ENCODE measurements at places on chromosomes 7 and 10.

DNA sequence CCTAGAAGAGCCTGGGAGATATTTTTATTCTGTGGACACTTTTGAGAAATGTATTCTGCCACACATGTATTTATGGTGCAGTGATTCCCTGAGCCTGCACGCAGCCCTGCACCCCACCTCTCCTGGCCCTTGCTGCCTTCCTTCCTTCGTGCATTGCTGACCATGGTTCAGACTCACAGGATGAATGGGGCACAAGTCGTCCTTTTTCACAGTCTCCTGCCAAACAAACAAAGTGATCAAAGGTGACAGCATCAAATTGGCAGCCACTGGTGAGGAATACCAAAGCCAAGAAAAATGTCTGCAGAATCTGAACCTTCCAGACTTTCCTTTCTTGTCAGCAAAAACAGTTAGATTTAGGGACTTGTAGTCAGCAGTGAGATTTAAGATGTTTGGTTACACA lies 215.0 kb downstream of the ACTR3B start:
- no peak for DNase-seq

DNA sequence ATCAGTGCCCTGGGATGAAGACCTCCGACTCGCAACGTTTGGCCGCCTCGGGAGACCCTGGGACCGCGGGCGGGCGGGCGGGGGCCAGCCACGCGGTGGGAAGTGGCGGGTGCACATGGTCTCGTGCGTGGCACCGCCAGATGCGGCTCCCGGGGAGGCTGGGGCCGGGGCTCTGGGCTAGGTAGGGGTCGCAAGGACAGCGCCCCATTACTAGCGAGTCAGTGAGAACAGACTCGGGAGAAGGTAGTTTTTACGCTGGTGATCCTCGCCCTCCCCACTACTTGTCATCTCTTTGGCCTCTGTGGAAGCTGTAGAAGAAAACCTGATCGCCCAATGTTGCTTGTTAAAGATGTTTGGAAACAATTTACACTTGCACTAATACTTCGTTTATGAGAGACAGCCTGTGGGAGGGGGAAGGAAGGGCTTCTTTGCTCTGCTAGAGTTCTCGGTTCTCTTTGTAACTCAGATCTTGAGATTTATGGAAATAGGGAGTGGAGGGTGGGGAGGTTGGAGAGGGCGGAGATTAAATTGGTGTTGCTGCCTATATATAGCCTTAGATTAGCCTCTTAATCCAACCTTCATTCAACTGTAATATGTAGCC lies 591 bp downstream of the BZW2 start:
- no peak for DNase-seq

DNA sequence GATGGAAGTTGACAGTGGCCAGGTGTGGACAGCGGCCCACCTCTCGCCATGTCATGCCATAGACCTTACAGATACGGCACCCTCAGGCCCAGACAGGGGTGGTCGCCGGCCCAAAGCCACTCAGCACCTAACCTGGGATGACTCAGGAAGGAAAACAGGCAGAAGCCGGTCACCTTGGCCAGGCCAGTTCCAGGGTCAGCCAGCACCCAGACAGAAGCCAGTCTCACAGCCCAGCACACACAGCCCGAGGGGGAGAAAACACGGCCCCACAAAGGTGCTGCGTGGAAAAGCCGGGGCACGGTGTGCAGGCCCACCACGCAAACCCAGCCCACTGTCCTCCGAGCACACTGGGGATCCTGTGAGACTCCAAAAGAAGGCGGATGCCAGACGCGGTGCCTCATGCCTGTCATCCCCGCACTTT lies 95.2 kb upstream of the DNAAF5 start:
- DNase-seq, result no peak

DNA sequence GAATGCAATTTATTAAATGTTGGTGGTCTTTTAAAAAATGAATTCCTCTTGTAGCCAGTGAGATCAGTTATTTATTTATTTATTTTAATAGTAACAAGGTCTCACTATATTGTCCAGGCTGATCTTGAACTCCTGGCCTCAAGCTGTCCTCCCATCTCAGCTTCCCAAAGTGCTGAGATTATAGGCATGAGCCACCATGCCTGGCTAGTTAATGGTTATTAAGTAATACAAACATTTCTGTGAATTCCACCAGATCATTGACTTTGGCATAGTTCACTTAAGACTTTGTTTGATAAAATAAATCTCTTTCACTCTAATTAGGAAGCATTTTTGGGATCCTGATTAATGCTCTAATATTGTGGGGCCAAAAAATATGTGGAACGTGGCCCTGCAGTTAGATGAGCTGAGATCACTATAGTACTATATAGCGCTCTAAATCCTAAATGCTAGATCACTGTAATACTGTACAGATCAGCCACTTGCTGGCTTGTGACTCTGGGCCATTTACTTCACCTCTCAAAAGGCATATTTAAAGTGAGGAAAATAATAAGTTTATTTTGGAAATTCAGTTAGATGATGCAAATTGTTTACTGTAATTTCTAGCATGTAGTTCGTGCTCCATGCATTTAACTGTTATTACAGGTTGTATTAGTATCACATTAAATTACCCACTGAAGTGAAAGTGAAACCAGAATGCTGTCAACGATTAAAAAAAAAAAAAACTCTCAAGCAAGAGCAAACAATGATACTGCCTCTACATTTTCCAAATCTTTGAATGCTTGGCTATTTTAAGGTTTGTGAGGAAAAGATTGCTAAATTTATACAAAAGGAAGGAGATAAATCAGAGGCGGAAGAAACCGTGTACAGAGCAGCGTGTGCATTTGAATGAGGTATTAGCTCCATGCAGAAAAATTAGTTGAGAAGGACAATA lies 15.9 kb upstream of the FAS start:
- DNase-seq, result no peak

GRCh38 chr7:112495810-112496462 lies 15.1 kb downstream of the LSMEM1 start:
- DNase-seq, result no peak

- DNase-seq, result no peak
These were observed 65.6 kb downstream of the WIPF3 start for GRCh38 chr7:29871787-29872398.

DNA sequence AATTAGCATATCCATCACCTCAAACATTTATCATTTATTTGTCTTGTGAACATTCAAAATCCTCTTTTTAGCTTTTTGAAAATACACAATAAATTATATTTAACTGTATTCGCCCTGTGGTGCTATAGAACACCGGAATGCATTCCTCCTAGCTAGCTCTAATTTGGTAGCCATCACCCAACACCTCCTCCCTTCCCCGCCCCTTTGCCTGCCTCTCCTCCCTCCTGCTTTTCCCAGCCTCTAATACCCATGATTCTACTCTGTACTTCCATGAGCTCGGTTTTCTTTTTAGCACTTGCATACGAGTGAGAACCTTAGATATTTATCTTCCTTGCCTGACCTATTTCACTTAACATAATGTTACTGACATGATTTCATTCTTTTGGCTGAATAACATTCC lies 80.1 kb downstream of the ANKRD26 start:
- DNase-seq, result no peak

- DNase-seq, result no peak
These were observed 167.0 kb downstream of the ARID5B start for GRCh38 chr10:62068464-62068863.

DNA sequence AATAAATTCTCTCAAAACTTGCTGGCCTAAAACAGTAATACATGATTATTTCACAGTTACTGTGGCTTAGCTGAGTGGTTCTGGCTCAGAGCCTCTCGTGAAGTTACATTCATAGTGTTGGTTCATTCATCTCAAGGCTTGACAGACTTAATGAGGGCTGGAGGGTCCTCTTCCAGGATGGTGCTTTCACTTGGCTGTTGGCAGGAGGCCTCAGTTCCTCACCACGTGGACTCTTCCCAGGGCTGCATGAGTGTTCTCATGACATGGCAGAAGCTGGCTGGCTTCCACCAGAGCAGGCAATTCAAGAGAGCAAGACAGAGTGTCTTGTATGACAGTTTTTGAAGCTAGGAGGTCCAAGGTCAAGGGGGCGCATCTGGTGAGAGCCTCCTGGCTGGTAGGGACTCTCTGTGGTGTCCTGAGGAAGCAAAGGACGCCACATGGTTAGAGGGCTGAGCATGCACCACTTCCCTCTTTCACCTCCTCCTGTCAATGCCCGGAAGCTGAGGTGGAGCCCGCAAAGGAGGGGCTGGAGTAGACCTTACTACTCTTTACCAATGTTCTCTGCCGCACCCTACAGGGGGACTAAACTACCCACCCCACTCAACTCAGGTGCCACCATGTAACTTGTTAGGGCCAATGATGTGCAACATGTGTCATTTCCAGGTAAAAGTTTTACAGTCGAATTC lies 58.2 kb upstream of the YAE1 start:
- no peak for DNase-seq

GRCh38 chr10:88670497-88670896 lies 6.3 kb downstream of the LIPF start:
- DNase-seq, result no peak

- no peak for DNase-seq
These were observed 2.9 kb downstream of the PPP1R3A start for GRCh38 chr7:113915956-113916355.

DNA sequence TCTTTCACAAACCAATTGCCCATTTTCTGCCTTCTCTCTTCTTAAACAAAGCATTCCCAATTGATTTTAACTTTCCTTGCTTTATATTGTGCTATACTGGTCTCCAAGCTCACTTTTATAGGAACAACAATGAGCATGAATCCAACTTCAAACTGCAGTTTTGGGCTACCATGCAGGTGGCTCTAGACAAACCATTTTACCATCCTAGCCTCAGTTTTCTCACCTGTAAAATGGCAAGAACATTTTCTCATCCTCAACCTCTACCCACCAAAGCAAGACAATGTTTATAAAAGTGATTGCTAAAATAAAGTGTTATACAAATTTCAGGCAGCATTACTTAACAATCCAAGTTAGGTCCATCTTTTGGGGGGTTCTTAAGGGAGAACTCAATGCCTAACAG lies 66.8 kb upstream of the ASAH2 start:
- DNase-seq, result no peak

DNA sequence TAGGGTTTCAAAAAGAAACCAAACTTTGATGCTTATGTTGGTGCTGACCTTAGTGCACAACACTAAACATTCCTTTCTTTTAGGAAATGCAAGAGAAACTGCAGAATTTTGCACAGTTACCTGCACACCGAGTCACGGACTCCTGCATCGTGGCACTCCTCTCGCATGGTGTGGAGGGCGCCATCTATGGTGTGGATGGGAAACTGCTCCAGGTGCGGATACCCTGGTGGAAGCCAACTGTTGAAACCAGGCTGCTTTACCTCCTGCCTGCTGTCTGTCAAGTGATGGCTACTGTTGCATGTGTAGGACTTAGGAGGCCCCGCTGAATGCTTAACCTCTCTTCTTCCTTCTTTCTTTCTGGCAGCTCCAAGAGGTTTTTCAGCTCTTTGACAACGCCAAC lies 11.7 kb downstream of the CASP2 start:
- DNase-seq, result peak; percentile 65

DNA sequence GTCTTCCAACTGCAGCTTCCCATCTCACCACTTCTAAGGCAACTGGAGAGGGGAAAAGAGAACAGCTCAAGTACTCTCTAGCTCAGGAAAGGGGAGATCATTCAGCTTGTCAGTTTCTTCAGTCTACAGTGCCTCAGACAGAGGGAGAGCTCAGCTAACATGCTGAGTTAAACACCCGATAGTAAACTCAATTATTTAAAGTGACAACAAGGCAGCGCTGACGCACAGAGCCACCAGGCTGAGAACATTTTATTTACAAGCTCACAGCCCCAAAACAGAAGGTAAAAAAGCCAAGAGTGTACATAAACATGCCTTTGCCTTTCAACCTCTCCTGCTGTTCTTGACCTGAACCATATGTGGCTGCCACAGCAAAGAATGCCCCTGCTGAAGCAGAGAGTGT lies 10.1 kb upstream of the CUZD1 start:
- no peak for DNase-seq

- DNase-seq, result no peak
These were observed 4.3 kb downstream of the YWHAG start for GRCh38 chr7:76354516-76354915.

- peak; percentile 36 for DNase-seq
These were observed 733 bp upstream of the ARL5B start for GRCh38 chr10:18658271-18659124.

GRCh38 chr7:105743351-105744090 lies 132.9 kb downstream of the ATXN7L1 start:
- DNase-seq, result no peak

- DNase-seq, result no peak
These were observed 14.6 kb upstream of the ZEB1 start for GRCh38 chr10:31304291-31304970.

- no peak for DNase-seq
These were observed 7.4 kb upstream of the DNAJB6 start for GRCh38 chr7:157329447-157329846.

- DNase-seq, result no peak
These were observed 17.5 kb upstream of the TRUB1 start for GRCh38 chr10:114920459-114920858.

DNA sequence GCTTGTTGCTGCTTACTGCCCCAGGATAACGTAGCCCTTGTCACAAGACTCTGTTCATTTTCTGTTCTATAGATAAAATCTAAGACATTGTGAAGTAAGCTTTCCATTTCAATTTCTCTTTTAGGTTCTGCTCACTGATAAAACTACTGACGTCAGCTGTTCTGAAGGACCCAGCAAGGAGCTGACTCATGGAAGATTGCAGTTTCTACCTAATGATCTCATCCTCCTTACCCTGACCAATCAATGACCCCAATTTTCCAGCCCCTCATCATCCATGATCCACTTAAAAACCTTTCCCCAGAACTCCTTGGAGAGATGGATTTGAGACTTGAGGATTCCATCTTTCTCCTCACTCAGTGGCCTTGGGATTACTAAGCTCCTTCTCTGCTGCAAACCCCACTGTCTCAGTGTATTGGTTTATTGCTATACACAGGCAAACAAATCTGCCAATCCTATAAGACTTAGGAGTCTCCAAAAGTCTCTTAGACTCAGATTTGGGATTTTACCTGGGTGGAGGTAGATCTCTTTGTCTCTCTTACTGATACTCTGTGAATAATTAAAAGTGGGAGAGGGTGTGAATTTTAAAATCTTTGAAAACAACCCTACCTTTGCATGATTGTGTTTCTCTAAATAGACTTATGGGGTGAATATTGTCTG lies 109.2 kb upstream of the TRIM24 start:
- no peak for DNase-seq

DNA sequence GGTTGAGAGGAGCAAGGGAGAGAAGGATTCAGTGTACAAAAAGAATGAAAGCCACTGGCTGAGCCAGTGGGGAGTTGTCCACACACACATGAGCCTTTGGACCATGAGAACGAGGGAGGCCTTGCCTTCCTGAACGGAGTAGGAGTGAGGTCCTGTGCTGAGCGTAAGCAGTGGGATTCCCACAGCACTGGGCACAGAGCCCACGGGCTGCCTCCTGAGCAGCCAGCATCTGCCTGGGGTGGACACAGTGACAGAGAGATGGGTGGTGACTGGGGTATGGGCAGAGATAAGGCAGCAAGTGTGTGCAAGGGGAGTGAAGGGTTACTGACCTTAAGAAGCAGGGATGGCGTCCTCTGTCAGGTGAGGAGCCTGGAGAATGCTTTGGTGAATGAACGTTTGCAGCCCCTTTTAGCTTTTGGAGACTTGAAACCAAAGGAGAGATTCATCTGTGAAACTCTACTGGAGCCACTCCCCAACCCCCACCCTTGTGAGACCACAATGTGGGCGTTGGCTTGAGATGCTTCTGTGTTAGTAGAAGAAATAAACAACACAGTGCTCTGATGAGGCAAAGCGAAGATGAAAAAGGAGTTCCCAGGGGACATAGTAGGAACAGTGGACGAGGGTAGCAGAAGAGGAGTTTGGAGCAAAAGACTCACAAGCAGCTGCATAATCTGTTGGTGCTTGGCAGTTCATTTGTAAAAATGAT lies 56.5 kb downstream of the FIGNL1 start:
- DNase-seq, result no peak

All from activated T-cell treated with anti-CD3 and anti-CD28 coated beads, Interleukin-2, amount 50 U/mL, for 24 hours (primary cell).